NCI-H2227 treated with DMSO at 0.1 percent for 48 hours (cell line): ENCODE measurements at places on chromosomes 6 and 20.

GRCh38 chr6:2782356-2782708 lies 17.1 kb downstream of the WRNIP1 start:
- no peak for DNase-seq

DNA sequence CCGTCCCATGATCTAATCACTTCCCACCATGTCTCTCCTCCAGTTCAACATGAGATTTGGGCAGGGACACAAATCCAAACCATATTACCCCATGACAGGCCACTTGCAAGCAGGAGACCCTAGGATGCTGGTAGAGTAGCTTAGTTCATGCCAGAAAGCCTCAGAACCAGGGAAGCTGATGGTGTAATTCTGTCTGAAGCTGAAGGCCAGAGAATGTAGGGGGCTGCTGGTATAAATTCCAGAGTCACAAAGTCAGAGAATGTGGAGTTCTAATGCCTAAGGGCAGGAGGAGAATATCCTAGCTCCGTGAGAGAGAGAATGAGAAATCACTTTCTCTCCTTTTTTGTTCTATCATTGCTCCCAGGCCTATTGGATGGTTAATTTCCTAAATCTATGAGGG lies 90.3 kb upstream of the IMPG1 start:
- no peak for DNase-seq

DNA sequence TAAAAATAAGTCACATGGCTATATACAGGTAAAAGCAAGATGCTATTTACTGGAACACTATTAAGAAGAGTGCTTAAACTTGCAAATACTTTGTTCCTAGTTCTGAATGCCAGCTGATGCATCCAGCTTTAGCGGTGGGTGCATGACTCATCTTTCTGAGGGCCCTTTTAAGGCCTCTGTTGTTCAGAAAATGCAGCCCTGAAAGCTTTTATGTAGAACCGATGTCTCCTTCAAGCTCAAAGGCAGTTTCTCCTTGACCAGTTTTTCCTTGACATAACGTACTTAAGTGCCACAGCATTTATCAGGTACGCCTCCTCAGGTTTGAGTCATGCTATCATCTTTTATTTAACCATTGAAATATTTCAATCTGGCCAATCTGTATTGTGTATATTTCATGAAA lies 82.8 kb downstream of the MLIP start:
- no peak for DNase-seq

- no peak for DNase-seq
These were observed 143.4 kb downstream of the ADGRB3 start for GRCh38 chr6:68778356-68779020.
